Esophagus mucosa (tissue), 1 donor: ENCODE measurements at places on chromosomes 5 and 9. TPM values are rescaled to one million over a fixed set of nuclear protein-coding genes. Genes with fewer than 3 reads are reported as not detected.

Gene HAVCR1
- not detected for total RNA-seq

Gene DMRT3
- total RNA-seq, result not detected

Gene ZNF883
- total RNA-seq, result 1.0 TPM

Gene OLFML2A
- total RNA-seq, result 12.3 TPM

Gene GABRB2
- not detected for total RNA-seq

Gene NR5A1
- total RNA-seq, result not detected

Gene FOXD4L6
- total RNA-seq, result not detected

Gene SHROOM1
- total RNA-seq, result 6.9 TPM

Gene DND1
- 0.44 TPM for total RNA-seq

Gene SPDL1
- total RNA-seq, result 15.0 TPM

Gene NTMT1
- 18.8 TPM for total RNA-seq

Gene TMEFF1
- not detected for total RNA-seq

Gene STK10
- total RNA-seq, result 7.3 TPM

Gene TXNDC8
- not detected for total RNA-seq

Gene FBN2
- total RNA-seq, result 1.00 TPM

Gene SPINK1
- total RNA-seq, result not detected
